ENCODE measurements at places on chromosomes 2 and 18.

- no peak for DNase-seq
These were observed 22.2 kb upstream of the MYO3B start for GRCh38 chr2:170155723-170156253.

DNA sequence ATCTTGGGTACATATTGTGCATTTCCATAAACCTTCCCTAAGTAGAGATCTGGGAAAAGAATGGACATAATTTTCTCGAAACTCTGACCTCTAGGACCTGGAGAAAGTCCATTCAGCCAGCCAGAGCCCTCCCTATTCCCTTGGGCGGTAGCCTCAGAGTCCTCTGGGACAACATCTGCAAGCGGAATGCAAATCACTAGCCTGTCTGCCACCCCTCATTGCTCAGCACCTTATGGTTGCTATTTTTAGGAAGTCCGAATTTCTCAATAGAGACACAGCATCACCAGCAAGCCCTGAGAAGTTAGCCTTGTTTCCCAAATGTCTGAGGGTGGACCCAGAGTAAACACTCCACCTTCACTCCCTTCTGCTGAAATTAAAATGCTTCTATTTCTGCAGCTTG lies 17.6 kb upstream of the CD28 start:
- no peak for DNase-seq

DNA sequence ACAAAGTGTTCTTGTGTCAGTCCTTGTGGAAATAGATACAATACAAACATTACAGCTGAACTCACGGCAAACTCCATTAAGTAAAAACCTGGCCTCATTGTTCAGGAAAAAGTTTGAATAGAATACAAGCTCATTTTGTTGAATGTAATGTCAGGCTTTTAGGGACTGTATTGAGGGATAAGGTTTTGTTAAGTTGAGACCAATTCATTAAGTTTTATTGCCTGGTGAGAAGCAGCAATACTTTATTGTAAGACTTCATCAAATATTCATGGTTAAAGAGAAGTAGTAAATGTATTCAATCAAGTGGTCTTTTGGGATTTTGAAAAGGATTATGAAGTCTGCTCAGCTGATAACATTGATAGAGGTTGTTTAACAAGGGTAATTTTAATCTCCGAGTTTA lies 35.4 kb upstream of the METAP1D start:
- no peak for DNase-seq

DNA sequence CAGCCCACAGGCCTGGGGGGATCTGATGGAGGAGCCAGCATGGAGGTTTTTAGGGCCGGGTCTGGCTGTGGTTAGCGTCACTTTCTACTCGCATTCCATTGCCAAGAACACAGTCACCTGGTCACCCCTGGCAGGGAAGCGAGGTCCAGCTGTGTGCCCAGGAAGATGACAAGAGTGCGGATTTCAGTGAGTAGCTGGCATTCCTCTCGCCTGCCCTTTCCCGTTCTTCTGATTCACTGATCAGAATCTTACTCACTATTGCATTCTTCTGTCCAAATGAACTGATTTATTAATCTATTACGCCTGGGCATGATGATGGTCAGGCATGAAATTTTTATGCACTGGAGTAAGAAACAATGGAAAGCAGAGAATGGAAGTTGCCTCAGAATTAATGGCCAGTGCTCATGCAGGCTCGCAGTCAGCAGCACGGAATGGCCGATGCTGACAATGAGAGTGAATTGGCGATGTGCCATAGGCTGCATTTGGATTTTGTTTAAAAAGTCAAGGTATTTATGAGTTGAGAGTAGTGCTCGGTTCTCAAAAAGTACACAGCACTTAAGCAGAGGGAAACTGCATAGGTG lies 76.4 kb upstream of the MGAT5 start:
- DNase-seq: no peak

DNA sequence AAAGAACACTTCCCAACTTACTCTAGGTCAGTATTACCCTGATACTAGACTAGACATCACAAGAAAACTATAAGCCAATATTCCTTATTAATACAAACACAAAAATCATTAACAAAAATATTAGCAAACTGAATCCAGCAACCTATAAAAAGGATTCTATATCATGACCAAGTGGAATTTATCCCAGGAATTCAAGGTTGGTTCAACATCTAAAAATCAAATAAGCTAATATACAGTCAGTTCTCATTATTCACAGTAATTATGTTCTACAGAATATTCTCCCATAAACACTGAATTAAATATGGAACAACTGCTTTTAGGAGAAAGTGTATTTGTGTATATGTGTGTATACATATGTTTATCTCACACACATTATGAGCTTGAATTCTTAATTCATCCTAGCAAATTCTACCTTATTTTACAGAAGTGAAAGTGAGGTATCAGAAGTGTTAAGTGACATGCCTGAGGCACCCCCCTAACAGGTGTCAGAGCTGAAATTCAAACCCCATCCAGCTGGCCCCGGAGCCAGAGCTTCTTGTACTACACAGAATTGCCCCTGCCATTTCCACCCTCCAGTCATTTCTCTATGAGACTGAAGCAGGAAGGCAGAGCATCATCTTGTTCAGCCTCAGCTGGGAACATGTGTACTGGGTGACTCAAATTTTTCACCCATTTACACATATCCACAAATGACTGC lies 77.8 kb downstream of the MALT1 start:
- no peak for DNase-seq

- no peak for DNase-seq
These were observed 49.1 kb downstream of the NHEJ1 start for GRCh38 chr2:219111375-219112061.

DNA sequence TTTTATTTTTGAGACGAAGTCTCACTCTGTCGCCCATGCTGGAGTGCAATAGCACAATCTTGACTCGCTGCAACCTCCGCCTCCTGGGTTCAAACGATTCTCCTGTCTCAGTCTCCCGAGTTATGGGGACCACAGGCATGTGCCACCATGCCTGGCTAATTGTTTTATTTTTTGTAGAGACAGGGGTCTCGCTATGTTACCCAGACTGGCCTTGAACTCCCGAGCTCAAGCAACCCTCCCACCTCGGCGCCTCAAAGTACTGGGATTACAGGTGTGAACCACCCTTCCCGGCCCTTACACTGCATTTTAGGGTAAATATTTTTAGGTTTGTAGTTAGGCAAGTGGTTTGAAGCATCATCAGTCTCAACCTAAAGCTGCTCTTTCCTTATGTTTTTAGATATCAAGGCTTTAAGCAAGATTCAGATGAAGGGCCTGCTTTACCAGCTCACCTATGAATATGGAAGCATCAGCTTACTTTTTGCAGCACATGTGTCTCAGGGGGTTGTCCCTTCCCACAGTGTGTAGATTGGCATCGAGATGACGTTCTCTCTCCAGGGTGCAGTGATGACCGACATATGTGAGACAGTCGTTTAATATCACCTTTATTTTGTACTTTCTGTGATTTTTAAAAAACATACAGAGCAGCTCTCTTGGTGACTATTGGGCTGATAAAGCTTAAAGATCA lies 47.2 kb downstream of the ATIC start:
- no peak for DNase-seq

GRCh38 chr18:3665204-3665603 lies 215.2 kb downstream of the TGIF1 start:
- no peak for DNase-seq

GRCh38 chr2:169933124-169933711 lies 106.0 kb downstream of the UBR3 start:
- DNase-seq: no peak

DNA sequence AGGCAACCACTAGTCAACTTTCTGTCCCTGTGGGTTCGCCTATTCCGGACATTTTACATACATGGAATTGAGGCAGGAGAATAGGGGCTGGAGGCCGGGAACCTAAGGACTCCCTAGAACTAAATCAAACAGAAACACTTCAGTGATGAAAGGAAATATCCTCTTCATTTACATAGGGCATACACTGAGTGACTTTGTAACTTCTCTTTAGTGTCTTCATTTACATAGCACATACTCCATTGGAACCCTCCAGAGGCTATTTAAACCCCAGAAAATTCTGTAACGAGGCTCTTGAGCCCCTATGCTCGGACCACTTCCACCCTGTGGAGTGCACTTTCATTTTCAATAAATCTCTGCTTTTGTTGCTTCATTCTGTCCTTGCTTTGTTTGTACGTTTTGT lies 56.5 kb downstream of the CCDC195 start:
- DNase-seq: no peak

Data from effector memory CD4-positive, alpha-beta T cell (primary cell).